ENCODE measurements at places on chromosomes 11 and 22. TPM values are rescaled to one million over a fixed set of nuclear protein-coding genes. Genes with fewer than 3 reads are reported as not detected.

TTLL1 gene
- total RNA-seq: 26.4 TPM

H19 gene
- total RNA-seq: 29.3 TPM

ZNF215 gene
- total RNA-seq: 7.8 TPM

LARGE2 gene
- total RNA-seq: not detected

RAB3IL1 gene
- total RNA-seq: 4.5 TPM

SLC5A12 gene
- total RNA-seq: 0.27 TPM

BMAL1 gene
- total RNA-seq: 49.6 TPM

APOL5 gene
- total RNA-seq: not detected

LRRC74B gene
- total RNA-seq: not detected
